ENCODE measurements at places on chromosomes 2 and 18.
A peak's percentile ranks its signal among the peaks of the same experiment; 100 is the strongest.

- no peak for DNase-seq
Observed at GRCh38 chr2:169702996-169703395, 8.7 kb downstream of the PHOSPHO2 start.

DNA sequence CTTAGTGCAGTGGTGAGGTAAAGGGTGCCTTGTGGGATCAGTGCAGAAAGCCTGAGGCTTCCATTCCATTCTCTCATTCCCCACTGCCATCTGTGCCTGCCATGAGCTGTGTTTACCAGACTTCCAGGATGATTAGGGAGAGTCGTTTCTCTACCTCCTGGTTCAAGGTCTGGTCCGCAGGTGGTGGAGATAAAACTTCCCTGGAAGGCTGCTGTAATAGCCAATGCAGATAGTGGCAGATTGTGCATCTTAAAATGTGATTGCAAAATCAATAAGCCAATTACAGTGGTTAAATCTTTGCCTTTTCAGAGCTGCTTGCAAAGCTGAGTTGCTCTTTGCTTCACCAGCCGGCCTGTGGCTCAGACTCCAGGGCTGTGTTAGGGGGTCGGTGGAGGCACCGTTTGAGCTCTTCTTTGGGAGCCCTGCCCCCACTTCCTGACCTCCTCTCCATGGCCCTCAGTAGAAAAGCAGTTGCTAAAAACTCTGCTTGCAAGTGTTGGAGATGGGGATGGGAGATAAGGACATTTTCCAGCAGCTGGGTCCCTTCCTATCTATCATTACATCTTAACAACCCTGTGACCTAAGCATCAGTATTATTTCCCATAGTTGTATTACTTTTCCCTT is 95.2 kb upstream of the HS6ST1 start:
- no peak for DNase-seq

- DNase-seq = no peak
Observed at GRCh38 chr2:1736045-1736444, 8.3 kb downstream of the PXDN start.

- no peak for DNase-seq
Observed at GRCh38 chr2:36452260-36452659, 96.7 kb downstream of the CRIM1 start.

DNA sequence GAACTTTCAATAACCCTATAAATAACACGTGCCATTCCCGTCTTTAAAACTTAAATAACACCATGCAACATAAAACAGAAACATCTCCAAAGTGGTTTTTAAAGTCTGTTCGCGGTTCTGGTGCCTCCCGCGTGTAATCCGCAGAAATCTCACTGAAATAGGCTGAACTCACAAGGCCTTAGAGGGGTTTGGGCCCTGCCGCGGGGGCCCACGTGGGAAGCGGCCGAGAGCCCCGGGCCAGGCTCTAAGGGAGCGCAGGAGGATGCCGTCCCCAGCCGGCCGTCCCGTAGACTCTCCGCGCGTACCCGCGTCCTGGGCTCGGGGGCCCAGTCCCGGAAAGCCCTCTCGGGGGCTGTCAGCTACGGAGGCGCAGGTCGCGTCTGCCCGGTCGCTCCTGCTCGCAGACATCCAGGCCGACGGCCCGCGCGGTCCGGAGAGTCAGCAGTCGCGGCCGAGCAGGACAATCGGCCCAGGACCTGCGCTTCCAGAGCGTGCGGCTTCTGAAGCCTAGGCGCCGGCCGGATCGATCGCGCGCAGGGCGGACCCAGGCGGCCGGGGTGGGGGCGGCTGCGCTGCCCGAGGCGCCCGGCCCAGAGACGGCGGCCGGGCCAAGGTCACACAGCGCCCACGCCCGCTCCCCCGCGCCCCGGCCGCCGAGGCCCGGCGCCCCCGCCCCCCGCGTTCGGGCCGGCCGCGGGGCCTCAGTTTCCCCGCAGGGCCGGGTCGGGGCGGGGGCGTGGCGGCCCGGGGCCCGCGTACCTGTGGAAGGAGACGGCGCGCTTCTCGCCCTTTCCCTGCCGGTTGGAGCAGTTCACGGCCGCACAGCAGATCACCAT is 558 bp downstream of the THAP4 start:
- peak; percentile 60 for DNase-seq

DNA sequence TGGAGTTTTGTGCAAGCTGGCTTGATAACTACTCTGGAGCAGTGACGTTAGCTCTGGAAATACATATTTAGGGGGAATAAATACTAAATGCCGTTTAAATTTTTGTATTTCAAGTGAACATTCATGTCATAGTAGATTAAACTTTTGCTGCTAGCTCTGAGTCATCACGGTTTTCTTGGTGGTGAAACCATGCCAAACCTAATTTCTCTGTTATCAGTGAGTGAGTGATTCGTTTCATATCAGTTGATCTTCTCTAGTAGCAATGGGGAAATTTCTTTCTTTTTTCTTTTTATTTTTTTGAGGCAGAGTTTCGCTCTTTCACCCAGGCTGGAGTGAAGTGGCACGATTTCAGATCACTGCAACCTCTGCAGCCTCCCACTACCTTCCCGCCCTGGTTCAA is 211.1 kb downstream of the PTPRM start:
- no peak for DNase-seq

DNA sequence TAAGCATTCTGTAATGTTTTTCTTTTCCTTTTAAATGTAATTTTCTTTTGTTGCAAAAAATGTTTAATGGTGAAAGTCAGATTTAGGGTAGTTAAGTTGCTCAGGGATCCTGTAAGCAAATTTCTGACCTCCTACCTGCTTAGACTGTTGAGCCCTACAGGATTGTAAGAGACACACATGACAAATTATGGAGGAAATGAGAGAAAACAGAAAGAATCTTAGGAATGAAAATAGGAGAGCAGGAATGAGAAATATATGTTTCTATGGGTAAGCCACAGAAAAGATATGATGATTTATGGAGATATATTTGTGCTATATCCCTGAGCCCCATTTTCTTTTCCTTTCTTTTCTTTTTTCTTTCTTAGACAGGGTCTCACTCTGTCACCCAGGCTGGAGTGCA is 28.3 kb downstream of the CYBRD1 start:
- no peak for DNase-seq

DNA sequence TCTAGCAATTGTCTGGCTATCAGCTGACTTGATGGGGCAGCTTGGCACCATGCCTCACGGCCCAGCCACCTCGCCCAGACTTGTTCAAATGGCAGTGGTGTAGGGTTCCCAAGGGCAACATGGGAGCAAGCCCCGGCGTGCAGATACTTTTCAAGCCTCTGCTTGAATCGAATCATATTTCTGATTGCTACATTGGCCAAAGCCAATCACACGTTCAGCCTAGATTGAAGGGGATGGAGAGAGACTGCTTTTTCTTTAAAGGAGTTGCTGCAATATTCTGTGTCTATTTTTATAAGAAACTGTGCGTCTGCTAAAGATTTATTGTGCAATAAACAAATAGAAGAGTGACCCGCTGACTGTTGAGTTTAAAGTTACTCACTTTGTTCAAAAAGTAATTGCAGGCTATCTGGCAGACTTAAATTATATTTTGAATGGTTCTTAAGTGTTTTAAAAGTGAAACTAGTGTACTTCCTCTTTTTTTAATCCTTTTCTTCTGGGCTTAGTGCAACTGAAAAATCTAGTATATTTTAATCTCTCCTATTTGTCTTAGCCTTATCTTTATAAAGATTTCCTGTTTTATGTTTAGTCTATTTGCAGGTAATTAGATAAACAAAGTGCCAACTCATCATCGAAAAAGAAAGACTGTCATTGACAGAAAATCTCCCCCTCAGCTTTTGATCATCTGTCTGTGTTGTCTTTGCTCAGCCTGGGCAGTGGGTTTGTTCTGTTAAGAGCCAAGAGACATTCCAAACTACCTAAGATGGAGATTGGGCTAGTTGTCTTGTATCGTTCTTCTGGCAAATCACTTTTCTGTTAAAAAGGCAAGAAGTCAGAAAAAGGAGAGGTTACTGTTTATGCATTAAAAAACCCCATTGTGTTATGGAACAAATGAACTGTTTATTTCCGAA is 156.1 kb downstream of the TPGS2 start:
- DNase-seq = peak; percentile 4

- DNase-seq = no peak
Observed at GRCh38 chr18:53153281-53153680, 813.3 kb downstream of the DCC start.

DNA sequence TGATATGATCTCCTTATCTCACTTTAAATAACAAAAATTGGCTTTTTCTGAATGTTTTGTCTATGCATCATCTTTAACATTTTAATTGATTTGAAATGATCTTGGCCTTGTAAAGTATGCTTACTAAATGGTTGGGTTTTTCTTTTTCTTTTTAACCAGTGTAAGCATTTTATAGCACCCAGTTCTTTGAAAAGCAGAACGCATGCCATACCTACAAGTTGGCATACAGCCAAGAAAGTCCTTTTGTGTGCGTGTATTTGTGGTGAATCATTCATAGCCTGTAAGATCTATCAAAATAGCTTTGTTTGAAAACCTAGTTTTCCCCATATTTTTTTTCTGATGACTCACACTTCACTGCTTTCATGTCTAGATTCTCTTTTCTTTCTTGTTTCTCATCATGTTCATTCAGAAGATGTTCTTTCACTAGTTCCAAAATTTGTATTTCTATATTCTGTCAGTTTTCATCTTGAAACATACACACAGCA is 4.1 kb upstream of the VRK2 start:
- DNase-seq = no peak

DNA sequence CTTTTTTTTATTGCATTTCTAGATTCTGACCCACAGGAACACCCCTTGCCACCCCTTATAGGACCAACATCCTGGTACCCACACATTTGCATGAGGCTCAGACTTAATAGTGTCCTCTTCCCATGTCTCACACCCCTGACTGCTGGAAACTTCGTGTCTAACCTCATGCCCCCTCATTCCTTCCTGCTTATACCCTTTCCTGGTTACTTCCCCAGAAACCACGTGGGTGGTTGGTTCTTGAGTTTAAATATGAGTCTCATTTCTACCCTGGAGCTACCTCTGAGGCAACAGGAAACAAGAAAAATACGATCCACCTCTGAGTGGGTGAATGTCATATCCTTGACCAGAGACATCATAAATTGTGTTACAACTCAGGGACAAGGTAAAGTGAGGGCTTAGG is 1.6 kb downstream of the TNP1 start:
- no peak for DNase-seq

DNA sequence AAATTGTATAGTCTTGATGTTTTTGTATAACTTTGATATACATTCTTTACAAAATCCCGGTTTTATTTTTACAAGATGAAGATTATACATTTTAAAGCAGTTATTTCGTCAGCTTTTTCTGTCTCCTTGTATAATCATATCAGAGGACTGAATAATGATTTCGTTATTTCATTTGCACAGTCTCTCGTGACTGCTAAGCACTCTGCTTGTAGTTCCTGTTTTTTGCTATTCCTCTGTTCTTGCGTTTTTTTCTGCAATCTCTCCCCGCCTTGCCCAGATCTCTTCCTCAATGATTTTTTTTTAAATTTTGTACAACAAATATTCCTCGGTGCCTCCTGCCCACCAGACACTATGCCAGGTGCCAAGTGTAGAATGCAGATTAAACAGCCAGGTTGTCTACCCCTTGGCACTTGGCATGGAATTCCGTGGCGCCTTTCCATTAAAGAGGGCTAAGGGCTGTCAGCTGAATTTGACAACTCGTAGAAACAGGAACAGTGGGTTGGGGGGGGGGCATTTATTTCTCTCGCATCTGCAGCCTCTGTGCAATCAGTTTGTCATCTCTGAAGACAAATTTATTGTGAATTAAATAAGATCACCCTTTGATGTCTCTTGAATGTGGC is 69.6 kb downstream of the KLHL29 start:
- DNase-seq = no peak

DNA sequence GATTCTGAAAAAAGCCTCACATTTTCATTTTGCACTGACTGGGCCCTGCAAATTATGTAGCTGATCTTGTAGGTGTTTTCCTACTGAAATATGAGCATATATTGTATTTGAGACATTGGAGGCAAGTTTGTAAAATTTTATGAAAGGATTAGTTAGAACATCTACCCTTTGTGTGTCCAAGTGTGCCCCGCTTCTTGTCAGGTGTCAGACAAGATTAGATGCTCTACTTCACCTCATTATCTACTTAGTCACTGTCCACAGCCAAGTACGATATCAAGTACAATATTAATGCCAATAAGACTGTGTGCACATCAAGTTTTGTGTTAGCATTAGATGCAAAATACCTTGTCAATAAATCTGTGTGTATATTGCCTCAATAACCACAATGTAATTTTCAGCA is 67.8 kb upstream of the RPRM start:
- no peak for DNase-seq

- DNase-seq = no peak
Observed at GRCh38 chr2:63249161-63249560, 198.5 kb downstream of the OTX1 start.

- DNase-seq = no peak
Observed at GRCh38 chr18:2554696-2555095, 16.6 kb downstream of the METTL4 start.

- DNase-seq = no peak
Observed at GRCh38 chr18:35827275-35827902, 145.1 kb upstream of the RMP24 start.

GRCh38 chr18:46291149-46291548 is 187.0 kb downstream of the HAUS1 start:
- peak; percentile 15 for DNase-seq

DNA sequence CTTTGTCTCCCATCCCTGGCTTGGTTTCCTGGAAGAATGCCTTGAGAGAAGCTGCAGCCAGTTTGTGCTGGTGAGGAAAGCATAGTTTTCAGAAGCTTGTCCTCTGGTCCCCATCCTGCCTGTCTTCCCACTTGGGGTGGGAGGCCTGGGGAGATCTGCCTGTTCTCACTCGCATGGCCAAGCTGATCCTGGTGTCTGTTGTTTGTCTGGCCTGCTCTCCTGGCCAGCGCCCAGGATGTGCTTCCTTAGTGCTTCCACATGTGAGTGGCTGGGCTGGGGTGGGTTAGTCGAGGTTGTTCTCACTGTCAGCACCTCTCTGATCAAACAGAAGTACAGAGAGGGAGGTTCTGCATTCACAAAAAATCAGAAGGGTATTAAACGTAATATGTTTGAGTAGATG is 49.5 kb downstream of the PTPRM start:
- DNase-seq = no peak

DNA sequence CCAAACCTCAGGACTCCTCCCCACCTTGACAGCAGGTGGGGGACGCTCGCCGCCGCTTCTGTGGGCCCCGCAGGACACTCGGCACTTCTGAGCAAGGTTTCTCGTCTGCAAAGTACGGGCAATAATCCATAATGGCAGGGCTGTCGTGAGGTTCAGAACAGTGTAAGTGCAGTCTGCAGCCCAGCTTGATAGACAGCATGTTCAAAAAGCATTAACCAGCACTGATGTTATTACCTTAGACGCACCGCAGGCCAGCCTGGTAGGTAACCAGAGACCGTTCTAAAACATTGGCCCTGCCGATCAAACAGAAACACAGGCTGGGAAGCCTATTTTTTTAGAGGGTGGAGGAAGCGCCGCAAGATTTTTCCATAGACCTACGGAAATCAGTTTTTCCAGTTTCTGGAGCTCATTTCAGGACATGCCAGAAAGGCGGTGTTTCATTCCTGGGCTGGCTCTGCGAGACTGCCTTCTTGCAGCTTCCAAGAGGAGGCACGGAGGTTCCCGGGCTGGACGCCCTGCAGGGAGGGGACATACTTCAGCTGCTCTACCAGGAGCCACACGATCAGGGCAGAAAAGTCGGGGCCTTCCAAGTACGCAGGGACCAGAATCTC is 148.7 kb downstream of the TPO start:
- DNase-seq = no peak

GRCh38 chr18:62338446-62339105 is 13.5 kb downstream of the TNFRSF11A start:
- DNase-seq = no peak

Measured in B cell (primary cell).